Activated T-helper 17 cell treated with anti-CD3 and anti-CD28 coated beads, Interleukin-2, amount 50 U/mL, for 72 hours (primary cell): ENCODE measurements at places on chromosomes 2 and 18. TPM values are rescaled to one million over a fixed set of nuclear protein-coding genes. Genes with fewer than 3 reads are reported as not detected.

DNA sequence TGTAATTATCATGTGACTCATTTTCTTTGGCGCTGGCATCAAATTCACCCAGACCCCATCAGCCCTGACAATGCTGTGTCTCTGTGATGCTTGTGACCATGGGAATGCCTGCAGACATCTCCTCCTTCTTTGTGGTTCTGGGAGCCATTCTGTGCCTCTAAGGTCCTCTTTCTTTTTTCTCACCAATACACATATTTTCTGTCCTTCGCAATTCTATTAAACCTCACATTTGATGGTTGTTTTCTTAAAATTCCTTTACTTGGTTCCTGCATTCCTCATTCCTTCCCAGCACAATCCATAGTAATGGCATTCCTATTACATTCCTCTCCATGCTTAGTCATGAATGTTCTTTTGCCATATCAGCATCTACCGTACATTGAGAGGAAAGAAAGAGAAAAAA, 375.3 kb downstream of the PIK3C3 start:
- ATAC-seq = no peak

- peak; percentile 34 for ATAC-seq
These were observed 16.3 kb upstream of the MYO3B start for GRCh38 chr2:170161516-170162270.

- ATAC-seq = no peak
These were observed 13.5 kb downstream of the DPP4 start for GRCh38 chr2:162060532-162060931.

GRCh38 chr2:162556996-162557395, 213.1 kb downstream of the GCA start:
- ATAC-seq = no peak

- no peak for ATAC-seq
These were observed 8.4 kb downstream of the ASB1 start for GRCh38 chr2:238434846-238435751.

DNA sequence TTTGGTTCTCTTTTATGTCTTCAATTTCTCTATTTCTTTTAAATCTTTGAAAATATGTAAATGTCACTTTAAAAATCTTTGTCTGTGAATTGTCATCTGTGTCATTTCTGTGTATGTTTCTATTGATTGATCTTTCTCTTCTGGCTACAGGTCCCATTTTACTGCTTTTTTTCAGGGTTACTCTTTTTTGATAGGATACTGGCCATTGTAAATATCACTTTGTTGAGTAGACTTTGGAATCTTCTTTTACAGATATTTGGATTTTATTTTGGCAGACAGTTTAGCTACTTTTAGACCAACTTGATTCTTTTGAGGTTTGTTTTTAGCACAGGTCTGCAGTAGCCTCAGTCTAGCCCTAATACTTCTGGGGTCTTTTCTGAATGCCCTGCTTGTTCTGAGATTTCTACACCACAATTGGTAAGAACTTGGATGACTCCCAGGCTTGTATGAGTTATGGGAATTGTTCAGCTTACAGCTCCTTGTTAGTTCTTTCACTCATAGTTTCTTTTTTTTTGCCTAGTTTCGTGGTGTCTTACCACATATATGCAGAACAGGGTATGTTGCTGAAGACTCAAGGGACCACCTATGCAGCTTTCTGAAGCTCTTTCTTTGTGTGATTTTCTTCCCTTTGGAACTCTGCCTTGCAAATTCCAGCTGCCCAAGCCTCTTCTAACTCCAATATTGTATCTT, 122.2 kb downstream of the QPCT start:
- no peak for ATAC-seq

- ATAC-seq = no peak
These were observed 145.8 kb downstream of the CAPN13 start for GRCh38 chr2:30661173-30662107.

- peak; percentile 70 for ATAC-seq
These were observed 41.9 kb downstream of the TMEM247 start for GRCh38 chr2:46521215-46521683.

- ATAC-seq = peak; percentile 33
These were observed 627 bp downstream of the CDCA7 start for GRCh38 chr2:173355132-173355865.

- no peak for ATAC-seq
These were observed 51.2 kb downstream of the GYPC start for GRCh38 chr2:126707191-126707590.

- ATAC-seq = no peak
These were observed 42.7 kb downstream of the EPAS1 start for GRCh38 chr2:46339676-46340459.

GRCh38 chr18:59623456-59624368, 73.5 kb downstream of the CCBE1 start:
- ATAC-seq = no peak

DNA sequence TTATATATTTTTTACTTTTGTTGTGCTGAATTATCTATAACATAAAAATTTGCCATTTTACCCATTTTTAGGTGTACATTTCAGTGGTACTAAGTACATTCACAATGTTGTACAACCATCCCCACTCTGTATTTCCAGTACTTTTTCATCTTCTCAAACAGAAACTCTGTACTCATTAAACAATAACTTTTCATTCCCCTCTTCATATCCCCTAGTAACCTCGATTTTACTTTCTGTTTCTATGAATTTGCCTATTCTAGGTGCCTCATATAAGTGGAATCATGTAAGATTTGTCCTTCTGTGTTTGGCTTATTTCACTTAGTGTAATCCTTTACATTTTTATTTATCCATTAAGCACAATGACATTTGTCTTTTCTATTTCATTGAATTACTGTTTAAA, 51.3 kb downstream of the GTF2A1L start:
- ATAC-seq = no peak

DNA sequence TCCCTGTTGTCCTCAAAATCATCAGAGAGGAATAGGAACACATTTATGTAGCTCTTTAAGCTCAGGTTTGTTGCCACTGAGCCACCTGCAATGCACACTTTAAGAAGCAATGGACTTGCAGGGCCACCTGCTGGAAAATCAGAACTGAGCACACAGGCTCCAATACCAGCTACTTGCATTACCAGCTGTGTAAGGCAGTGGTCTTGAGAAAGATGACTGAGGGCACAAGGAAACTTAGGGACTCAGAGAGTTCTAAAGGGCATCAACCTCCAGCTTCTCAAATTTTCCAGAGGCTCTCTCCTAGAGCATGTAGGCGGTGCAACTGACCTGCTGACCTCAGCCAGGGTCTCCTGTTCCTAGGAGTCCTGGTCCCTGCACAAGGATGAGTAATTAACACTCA, 2.5 kb upstream of the CNDP2 start:
- no peak for ATAC-seq

DNA sequence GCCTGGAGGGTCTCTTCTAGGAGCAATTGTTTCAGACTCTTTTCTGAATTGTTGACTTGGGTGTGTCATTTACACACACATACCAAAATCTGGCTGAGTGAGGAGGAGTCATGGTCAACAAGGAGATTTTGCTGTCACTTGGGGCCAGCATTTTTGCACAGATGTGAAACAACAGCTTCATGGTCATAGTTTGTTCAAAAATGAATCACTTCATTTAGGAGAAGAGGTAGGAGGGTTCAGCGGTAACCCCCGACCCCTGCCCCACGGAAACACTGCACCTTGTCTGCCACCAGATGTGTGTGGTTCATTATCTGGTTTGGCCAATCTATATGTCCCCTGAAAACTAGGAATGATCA, 42.2 kb downstream of the LBH start:
- ATAC-seq = peak; percentile 67

- no peak for ATAC-seq
These were observed 1.0 kb downstream of the UCN start for GRCh38 chr2:27307287-27307544.

DNA sequence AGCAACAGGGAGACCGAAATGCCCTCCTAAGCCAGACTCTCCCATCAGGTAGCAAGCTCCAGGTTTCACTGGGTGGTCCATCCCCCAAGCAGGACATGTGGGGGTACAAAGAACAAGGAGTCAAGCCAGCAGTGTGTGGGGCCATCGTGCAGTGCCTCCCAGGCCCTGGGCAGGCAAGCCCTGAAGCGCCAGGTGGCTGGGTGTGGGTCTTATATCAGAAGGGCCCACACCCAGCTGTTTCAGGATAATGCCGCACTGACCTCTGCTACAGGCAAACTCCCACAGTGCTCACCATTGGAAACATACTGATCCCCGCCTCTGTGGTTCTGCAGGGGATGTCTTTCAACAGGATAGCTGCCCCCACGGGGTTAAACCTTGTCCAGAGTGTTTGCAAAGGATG, 174.2 kb upstream of the SMAD2 start:
- ATAC-seq = no peak

- peak; percentile 10 for ATAC-seq
These were observed 209.6 kb downstream of the STK39 start for GRCh38 chr2:168037778-168038177.

DNA sequence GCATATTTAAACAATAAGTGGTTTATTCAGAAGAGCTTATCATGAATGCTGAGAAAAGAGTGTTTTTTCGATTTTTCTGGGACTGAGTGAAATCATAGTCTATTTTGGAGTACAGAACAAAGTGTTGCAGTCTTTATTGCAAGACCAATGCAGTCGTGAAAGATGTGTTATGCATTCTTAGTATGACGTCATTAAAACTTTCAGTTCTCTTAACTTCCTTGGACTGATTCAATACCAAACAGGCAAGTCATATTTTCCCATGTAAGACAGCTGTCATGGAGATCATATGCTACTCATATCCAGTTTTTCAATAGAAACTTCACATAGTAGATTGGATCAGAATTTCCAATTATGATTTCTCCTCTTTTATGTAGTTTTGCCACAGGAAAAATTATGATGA, 92.6 kb downstream of the RIT2 start:
- ATAC-seq = no peak

GRCh38 chr18:61201511-61201910, 131.7 kb upstream of the CDH20 start:
- ATAC-seq = no peak

- ATAC-seq = no peak
These were observed 40.2 kb downstream of the PID1 start for GRCh38 chr2:229230911-229231310.

LYPD1 gene
- total RNA-seq = not detected

PRPF40A gene
- total RNA-seq = 93.7 TPM

HDAC4 gene
- total RNA-seq = 34.3 TPM

C2orf80 gene
- total RNA-seq = not detected

CCDC85A gene
- not detected for total RNA-seq

ALPG gene
- not detected for total RNA-seq
